ENCODE measurements at places on chromosomes 2 and 18. TPM values are rescaled to one million over a fixed set of nuclear protein-coding genes. Genes with fewer than 3 reads are reported as not detected.

- no peak for DNase-seq
Measured at GRCh38 chr2:123696021-123696420, 329.1 kb upstream of the CNTNAP5 start.

- no peak for DNase-seq
Measured at GRCh38 chr2:19321946-19322345, 36.5 kb downstream of the OSR1 start.

- no peak for DNase-seq
Measured at GRCh38 chr2:62354771-62355561, 151.0 kb downstream of the TMEM17 start.

The DYNC1I2 gene
- 88.8 TPM for total RNA-seq

The AOX1 gene
- total RNA-seq, result 7.7 TPM

The SERPINB11 gene
- 16.6 TPM for total RNA-seq
